ELR (cell line): ENCODE measurements at places on chromosomes 6 and 20.

- no peak for DNase-seq
Measured at GRCh38 chr6:3912361-3913076, 63.3 kb downstream of the FAM50B start.

- peak; percentile 21 for DNase-seq
Measured at GRCh38 chr6:48671505-48671904, 560.5 kb upstream of the PTCHD4 start.

- DNase-seq: no peak
Measured at GRCh38 chr6:106390088-106390487, 29.6 kb downstream of the CRYBG1 start.

GRCh38 chr6:111603040-111603439, 2.6 kb downstream of the TRAF3IP2 start:
- DNase-seq: peak; percentile 60

DNA sequence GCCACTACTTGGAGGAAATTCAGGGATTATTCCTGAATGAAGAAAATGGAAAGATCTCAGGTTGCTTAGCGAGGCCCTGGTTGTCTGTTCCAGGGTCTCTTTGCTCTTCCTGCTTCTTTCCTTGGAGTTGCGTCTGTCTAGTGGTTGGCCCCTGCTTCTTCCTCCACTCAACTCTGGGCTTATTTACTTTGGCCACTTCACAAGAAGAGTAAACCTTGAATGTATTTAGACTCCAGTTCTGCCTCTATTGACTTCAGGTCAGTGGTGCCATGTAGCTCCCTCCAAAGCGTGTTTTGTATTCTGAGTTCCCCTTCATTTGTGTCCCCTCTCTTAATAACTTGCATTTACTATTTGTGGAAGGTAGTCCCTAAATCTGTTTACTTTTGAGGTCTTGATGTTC, 456.5 kb downstream of the UTRN start:
- no peak for DNase-seq

- DNase-seq: no peak
Measured at GRCh38 chr6:66103954-66104353, 396.9 kb upstream of the EYS start.

- peak; percentile 13 for DNase-seq
Measured at GRCh38 chr6:141426400-141426980, 706.2 kb upstream of the GJE1 start.

DNA sequence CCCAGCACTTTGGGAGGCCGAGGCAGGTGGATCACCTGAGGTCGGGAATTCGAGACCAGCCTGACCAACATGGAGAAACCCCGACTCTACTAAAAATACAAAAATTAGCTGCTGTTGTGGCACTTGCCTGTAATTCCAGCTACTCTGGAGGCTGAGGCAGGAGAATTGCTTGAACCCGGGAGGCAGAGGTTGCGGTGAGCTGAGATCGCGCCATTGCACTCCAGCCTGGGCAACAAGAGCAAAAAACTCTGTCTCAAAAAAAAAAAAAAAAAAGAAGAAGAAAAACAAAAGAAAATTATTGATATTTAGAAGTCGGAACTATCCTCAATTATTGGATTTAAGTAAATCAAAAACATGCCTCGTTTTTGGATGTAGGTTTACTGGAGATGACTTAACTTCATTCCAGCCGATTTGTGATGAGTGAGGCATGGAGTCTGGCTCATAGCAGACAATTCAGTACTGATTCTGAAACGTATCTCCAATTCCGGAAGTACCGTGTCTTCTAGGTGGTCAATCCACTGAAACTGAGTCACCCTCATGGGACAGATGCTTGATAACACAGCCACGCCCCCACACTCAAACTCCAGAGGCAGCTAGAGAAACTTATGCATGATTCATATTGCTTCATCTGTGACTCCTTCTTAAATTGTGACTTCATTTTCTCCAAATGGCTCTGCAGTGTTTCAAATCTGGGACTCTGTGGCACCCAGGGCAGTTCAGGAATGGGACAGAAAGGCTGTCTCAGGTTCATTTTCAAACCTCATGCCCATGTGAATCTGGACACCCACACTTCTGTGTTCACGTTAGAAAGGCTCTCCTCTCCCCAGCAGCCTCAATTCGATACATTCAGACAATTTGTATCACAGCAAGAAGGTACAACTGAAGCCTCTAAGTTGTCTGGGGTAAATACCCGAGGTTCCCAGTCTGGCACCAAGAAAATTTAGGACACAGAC, 110.4 kb upstream of the ARMC2 start:
- DNase-seq: peak; percentile 100

DNA sequence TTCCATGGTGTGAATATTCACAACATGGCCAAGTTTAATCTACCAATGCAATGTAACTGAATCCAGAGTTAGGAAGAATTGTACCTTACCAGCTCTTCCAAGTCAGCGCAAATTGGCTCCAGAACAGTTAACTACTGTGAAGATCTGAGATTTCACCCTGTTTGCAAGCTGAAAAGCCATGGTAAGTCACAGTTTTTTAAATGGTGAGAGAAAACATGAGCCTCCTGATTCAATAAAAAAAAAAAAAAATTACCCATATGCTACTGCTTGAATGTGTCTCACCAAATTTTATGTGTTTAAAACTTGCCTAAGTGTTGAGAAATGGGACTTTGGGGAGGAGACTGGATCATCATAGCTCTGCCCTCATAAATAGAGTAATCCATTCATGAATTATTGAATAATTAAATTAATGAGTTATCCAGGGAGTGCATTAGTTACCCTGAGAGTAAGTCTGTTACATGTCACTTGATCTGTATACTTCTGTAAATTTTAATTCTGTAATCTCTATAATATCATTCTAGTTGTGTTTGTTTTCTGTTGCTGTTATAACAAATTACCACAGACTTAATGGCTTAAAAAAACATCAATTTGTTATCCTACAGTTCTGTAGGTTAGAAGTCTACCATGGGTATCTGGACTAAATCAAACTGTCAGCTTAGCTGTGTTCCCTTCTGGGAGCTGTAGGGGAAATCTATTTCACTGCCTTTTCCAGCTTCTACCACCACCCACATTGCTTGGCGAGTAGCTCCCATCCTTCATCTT, 1355.9 kb downstream of the GRIK2 start:
- DNase-seq: no peak

DNA sequence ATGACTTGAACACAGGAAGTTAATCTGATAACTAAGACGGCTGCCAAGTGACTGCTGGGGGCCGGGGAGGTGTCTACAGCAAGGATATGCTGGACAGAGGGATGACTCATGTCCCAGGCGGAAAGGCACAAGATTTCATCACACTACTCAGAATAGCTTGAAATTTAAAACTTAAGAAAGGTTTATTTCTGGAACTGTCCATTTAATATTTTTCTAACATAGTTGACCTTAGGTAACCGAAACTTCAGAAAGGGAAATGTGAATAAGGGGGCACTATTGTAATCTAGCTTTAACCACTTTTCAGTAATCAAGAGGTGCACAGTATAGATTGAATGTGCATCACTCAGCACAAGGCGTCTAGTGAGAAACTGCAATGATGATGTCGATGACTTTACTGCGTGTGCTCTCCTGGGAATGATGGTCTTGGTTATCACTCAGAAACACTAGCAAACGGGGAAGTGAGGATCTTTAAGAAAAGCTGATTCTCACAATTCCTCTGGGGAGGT, 171.5 kb downstream of the QKI start:
- peak; percentile 92 for DNase-seq

DNA sequence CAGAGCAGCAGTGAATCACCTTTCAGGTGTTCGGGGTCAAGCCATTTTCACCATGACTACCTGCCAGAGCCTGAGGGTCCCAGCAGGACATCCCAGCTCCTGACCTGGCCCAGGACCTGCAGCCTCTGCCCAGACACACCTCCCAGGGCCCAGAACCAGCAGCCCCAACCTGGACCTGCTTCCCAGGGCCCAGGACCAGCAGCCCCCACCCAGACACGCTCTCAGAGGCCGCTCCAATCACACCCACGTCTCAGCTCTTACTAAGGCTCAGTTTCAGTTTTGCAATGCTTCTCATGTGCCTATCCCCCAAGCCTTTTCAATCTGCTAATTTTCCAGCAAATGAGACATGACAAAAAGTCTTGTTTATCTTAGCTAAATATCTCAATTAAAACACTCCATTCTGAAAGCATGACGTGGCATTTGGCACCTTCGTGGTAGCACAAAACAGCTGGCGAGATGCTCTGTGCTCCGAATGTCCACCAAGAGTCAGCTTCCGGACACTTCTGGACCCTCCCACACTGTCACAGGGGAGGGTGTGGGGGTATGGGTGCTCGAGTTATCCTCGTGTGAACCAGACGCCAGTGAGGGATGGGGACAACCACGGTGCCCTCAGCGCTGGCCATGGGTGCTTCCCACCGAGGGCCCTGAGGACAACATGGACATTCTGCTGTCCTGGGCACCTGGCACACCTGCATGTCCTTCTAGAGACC, 253.2 kb downstream of the DLL1 start:
- DNase-seq: no peak

GRCh38 chr6:87139236-87139635, 16.1 kb upstream of the ZNF292 start:
- DNase-seq: peak; percentile 75

DNA sequence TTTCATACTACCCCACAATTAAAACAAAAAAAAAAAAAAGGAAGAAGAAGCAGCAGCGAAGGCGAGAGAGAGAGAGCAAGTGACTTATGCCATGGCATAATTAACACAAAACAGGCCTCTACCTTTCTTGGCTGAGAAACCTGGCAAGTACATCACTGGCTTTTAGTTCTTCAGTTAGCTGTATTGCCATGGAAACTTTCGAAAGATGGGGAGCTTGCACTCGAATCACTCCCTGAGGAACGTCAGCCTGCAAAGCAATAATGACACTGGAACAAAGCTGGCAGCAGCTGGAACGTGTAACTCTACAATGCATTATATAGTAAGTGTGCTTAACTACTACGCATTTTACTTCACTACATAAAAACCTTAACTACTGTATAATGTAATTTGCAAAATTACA, 126.1 kb downstream of the ARHGAP18 start:
- DNase-seq: no peak

- peak; percentile 13 for DNase-seq
Measured at GRCh38 chr6:53603386-53604116, 58.6 kb upstream of the GCLC start.

DNA sequence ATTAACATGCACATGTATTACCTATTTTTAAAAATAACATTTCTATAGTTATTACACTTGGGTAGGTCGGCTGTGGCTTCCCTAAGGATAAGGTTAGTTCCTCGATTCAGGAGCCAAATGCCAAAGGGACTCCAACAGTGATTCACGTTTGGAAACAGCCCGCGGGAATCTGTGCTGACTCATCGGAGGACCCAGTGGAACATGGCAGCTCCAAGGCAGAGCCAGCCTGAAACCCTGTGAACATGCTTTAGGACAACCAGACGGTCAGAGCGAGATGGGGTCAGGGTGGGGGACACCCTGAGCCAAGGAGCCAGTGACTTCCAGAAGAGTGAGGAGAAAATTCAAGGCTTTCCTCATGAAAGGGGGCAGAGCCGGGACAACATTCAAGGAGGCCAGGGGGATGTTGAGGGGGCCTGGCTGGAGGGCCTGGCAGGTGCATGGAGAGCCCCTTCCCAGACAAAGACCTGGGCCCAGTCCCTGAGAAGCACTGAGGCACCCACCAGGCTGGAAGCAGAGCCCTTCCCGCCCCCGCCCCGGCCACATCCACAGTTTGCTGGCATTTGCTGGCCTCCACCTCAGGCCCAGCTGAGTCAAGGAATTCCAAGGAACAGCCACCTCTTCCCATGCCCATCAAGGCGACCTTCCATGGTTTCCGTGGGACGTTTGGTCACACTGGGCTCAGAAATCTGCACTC, 133.2 kb downstream of the SNX5 start:
- DNase-seq: peak; percentile 95
